HEK293T (cell line): ENCODE measurements at places on chromosomes 11 and 22.

DNA sequence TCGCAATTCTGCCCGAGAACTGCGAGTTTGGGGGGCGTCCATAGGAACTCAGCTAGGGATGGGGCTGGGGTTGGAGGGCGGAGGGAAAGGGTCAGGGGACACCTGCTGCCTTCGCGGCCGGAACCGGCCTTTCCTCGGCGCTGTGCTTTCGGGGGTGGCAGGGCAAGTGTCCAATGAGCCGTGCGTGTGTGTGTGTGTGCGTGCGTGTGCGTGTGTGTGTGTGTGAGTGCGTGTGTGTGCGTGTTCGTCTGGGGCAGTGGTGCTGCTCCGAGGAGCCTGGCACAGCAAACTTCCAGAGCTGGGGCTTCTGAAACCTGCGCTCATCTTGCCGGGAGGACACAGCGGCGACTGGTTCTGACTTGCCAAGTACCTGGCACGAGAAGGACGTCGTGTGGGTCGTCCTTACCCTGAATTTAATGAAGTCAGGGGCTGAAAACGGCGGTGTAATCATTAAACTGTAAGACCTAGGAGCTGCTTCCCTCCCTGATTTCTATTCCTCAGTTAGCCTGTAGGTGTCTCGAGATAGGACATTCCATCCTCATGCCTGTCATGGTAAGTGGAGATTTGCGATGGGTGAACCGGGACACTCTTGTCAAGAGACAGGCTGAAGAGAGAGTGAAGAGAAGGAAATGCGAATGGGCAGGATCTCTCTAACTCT is 27.0 kb upstream of the AMOTL1 start:
- peak; percentile 66 for DNase-seq

DNA sequence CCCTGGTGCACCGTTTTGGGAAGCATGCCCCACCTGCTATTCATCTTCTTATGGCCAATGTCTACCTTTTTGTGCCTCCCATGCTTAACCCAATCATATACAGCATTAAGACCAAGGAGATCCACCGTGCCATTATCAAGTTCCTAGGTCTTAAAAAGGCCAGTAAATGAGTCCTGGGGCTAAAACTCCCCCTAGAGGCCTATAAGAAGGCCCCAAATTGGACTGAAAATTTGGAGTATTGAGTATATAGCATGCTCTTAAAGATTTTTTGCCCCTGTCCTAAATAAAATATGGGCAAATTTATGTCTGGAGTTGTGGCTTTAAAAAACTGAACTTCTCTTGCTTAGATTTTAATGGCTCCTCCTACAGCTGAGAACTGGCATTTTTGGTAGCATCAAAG is 6.6 kb downstream of the OR51M1 start:
- no peak for DNase-seq

GRCh38 chr11:108115500-108116140 is 5.7 kb upstream of the ACAT1 start:
- DNase-seq, result no peak

DNA sequence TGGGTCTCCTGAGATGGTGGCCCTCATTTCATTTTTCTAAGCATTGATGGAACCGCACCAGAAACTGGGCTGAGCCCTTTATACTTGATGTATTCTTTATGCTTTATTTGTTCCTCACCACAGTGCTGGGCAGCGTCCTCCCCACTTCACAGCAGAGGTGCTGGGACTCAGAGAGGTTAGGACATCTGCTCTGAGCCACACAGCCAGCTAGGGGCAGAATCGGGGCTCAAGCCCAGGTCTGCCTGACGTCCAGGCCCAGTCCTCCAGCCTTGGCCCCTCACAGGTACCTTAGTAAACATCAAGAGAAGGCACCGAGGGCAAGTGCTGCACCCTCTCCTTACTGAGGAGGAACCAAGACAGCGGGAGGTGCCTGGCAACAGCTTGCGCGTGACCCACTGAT is 20.2 kb upstream of the SHISAL1 start:
- no peak for DNase-seq

- DNase-seq, result no peak
Measured at GRCh38 chr11:40882301-40882700, 577.2 kb downstream of the LRRC4C start.

- no peak for DNase-seq
Measured at GRCh38 chr11:127117231-127117739, 116.7 kb upstream of the KIRREL3 start.

DNA sequence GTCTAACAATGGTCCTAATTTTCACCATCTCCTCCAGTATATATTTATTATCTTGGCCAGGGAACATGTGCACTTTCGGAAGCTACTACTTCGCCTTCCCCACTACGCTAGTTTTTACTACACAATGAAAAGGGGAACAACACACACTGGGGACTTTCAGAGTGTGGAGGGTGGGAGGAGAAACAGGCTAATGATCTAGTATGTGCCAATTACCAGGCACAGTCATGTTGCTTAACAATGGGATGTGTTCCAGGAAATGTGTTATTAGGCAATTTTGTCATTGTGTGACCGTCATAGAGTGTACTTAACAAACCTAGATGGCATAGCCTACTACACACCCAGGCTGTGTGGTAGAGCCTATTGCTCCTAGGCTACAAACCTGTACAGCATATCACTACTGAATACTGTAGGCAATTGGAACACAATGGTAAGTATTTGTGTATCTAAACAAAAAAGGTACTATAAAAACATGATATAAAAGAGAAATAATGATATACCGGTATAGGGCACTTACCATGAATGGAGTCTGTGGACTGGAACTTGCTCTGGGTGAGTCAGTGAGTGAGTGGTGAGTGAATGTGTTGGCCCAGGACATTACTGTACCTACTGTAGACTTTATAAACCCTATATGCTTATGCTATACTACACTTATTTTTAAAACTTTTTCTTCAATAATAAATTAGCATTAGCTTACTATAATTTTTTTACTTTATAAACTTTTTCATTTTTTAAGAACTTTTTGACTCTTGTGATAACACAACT is 20.1 kb upstream of the CUL5 start:
- no peak for DNase-seq

DNA sequence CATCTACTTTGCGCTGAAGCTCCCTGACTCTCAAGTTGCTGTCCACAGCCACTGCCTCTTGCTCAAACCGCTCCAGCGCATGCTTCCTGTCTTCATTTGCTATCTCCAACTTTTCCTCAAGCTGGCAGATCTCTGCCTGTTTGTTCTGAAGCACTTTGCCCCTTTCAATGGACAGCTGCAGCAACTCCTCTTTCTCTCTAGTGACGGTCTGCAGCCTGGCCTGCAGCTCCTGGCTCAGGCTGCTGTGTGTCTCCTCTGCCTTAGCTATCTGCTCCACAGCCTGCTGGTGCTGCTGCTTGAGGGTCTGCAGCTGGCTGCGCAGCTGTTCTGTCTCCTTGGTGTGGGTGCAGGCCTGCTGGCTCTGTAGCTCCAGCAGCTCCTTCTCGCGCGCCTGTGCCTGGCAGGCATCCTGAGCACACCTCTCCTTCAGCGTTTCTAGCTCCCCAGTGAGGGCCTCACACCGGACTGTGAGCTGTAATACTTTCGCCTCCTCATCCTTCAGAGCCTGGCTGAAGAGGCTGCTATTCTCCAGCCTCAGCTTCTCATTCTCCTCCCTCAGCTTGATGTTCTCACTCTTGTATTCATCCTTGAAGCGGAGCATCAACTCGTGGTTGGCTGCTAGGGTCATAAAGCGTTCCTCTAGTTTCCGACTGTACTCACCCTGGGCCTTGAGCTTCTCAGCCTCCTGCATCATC is 723 bp downstream of the CCDC89 start:
- DNase-seq, result peak; percentile 12

DNA sequence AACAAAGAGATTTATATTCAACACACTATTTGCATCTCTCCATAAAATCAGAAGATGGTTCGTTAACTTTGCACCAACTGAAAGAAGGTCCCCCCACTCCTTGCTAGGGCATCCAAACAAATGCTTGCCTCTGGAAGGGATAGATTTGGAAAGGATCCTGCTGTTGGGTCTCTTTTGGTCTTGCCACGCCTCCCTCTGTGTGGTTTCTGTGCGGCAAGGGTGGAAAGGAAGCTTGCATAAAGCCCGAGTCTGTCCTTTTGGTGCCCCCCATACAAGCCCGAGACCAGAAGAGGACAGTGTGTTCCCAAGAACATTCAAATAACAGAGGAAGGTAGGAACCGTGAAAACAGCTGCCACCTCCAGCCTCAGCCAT is 15.1 kb downstream of the SCGB1A1 start:
- DNase-seq, result no peak

DNA sequence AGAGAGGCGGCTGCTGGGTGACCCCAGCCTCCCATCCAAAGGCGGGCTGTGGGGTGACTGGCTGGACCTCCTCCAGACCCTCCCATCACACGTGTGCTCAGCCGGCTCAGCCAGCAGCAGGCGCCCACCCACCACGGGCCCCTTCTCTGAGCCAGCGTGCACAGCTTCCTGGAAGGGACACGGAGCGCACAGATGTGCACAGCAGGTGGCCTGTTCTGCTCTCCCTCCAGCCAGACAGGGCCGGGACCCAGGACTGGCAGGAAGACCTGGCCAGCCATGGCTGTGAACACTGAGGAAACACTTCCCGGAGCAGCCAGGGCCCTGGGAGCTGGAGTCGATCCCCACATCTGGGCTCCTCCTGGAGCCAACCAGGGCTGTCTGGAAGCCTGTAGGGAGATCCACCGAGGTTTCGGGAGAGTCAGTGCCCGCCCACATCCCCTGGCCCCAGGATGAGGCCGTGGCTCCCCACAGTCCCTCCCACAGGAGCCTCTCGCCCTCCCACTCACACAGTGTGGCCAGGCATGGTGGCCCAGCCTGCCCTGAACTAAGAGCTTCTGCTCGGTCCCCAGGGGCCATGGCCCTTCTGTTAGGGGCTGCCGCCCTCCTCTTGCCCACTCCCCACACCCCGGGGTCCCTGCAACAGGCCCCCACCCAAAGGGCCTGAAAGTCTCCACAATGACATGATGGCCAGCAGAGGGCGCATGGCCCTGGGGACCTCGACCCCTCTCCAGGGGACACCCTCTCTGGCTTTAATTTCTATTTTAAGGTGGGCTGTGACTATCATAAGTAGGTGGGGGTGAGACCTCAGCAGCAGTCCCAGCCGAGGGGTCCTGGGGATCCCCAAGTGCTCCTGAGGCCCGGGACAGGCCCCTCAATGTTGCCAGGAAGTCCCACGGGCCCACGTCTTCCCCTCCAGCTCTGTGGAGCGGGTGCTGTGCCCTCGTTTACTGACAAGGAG is 90.6 kb upstream of the FGF3 start:
- peak; percentile 53 for DNase-seq

DNA sequence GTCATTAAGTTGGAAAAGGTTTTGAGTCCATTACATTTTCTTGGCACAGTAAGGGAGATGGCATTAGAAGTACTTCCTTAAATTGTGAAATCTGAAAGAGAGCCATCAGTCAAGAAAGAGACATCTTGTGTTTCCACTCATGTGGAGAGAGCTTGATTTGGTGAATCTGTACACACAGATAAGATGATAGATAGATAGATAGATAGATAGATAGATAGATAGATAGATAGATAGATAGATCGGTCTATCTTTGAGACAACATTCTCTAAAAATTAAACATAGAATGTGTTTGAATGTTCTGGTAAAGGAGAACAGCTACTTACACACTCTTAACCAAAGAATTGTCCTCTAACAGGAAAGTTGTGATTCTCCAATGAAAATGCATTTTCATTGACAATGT is 76.2 kb downstream of the TTC17 start:
- DNase-seq, result no peak

DNA sequence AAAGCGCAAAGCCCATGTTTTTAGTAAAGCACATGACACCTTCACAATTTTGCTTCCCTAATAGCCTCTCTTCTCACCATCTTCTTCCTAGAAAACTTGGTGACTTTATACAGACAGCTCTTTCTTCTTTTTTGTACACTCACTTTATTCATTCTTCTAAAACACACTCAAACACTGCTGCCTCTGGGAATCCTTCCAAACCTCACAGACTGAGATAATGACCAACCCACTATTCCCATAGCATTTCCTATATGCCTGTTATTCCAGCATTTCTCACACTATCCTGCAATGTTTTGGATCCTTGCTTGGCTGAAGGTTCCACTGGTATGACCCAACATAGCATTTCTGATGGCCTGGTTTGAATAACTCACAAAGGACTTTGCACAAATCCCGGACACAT is 442.1 kb upstream of the CCDC90B start:
- DNase-seq, result no peak

GRCh38 chr11:59900366-59901126 is 22.0 kb downstream of the OOSP3 start:
- DNase-seq, result no peak
